ENCODE measurements at places on chromosomes 3 and 15.

DNA sequence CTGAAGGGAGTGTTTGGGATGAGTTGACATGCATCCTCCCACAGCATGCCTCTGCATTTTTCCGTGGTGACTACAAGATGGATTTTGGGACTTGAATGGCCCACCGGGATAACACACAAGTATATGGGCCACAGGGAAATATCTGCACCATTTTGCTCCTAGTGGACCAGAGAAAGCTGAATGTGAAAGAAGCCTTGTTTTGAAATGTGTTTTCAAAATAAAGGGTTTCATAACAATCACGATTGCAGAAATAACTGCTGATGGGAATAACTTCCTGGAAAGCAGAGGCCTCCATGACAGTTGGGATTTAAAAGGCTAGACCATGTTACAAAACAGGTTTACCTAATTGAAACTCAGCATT, 77.5 kb upstream of the PRR23C start:
- DNase-seq = no peak

- no peak for DNase-seq
Measured at GRCh38 chr15:63712828-63713520, 115.8 kb downstream of the FBXL22 start.

DNA sequence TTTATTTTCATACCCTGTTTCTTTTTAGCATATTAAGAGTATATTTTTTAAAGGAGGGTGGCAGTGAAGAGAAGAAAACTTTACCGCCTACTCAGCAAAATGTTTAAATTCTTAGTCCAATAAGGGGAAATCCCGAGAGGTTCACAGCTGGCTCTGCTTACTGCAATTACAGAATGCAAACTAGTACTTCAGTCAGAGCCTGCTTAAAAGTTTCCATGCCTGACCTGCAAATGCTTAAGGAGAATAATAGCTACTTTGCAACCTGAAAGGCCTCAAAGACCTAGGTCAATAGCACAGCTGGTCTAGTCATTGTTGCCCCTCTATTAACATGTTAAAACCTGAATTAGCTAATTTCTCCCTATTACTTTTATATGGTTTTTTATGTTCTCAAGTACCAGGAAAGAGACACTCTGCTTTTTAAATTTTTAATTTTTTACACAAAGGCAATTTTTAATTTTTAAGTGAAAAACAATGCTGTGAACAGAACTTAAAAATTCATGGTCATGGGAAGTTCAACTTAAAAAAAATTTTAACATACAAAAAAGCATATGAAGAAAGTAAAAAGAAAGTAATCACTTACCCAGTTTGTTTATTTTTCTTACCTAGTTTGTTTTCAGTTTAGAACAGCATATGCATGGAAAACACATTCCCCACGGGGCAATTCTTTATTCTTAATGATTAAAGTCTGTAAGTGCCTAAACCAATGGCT, 79.2 kb downstream of the P3H2 start:
- DNase-seq = no peak

- DNase-seq = no peak
Measured at GRCh38 chr15:31577108-31577507, 250.5 kb downstream of the KLF13 start.

GRCh38 chr15:82871832-82872484, 62.5 kb downstream of the WHAMM start:
- DNase-seq = no peak

DNA sequence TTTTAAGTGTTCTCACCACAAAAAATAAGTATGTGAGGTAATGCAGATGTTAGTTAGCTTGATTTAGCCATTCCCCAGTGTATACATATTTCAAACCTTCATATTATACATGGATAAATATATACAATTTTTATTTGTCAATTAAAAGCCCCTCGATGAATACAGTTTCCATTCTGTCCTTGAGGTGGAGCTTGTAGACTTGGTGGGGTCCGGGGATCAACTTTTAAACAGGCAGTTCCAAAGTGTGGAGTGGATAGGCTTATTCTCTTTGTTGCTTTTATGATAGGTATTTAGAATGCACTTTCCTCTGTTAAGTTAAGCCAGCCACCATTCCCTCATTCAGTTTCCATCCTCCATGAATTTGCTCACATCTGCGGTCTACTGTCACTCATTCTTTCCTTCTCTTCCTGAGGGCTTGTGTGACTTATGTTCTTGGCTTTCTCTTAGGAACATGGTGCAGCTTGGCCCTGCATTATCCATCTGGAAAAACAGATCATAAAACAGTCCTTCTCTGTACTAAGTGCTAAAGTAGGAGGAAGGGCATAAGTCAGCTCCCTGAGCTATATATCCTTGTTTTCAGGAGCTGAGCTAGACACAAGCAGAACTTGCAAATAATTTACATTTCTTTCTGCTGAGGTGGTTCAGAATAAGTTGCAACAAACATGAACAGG, 149.1 kb downstream of the NFKBIZ start:
- DNase-seq = no peak

- no peak for DNase-seq
Measured at GRCh38 chr15:71802770-71803169, 7.6 kb upstream of the NR2E3 start.

Measured in NCI-H187 (cell line).